ENCODE measurements at places on chromosomes 16 and 17.
A peak's percentile ranks its signal among the peaks of the same experiment; 100 is the strongest.

GRCh38 chr16:11232852-11233726, 22.9 kb downstream of the SOCS1 start:
- peak; percentile 56 for DNase-seq

DNA sequence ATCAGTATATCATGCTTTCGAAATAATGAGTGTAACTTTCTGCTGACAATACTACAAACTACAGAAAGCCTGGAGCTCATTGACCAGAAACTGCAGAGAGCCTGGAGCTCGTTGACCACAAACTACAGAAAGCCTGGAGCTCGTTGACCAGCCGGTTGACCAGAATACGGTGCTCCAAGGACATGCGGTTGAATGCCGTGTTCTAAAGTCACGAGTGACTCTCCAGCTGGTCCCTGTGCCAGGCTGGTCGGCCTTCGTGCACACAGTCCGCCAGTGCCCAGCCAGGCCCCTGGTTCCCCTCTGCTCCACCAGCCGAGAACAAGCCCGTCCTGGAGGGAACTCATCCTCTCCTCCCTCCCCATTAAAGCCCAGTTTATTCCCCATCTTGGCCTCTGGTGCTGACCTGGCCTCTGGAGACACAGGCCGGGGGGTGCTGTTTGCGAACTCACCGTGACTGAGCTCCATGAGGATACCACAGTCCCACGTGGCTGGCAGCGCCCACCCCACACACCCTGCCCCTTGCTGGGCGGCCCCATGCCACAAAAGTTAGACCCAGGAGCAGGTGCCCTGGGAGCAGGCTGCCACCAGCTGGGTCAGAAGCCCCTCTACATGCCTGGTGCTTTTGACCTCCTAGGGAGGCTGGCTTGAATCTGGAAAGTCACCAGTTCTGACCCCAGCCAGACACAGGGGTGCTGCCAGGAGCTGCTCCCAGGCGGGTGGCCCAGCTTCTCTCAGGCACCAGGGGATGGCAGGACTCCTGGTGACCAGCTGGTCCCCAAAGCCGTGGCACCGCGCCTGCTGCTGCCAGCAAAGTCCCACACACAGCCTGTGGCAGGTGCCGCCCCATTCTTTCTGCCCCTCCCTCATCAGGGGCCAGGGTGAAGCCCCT, 15.5 kb upstream of the CDH15 start:
- DNase-seq, result no peak

- no peak for DNase-seq
Observed at GRCh38 chr17:34820248-34820801, 140.9 kb downstream of the CCT6B start.

DNA sequence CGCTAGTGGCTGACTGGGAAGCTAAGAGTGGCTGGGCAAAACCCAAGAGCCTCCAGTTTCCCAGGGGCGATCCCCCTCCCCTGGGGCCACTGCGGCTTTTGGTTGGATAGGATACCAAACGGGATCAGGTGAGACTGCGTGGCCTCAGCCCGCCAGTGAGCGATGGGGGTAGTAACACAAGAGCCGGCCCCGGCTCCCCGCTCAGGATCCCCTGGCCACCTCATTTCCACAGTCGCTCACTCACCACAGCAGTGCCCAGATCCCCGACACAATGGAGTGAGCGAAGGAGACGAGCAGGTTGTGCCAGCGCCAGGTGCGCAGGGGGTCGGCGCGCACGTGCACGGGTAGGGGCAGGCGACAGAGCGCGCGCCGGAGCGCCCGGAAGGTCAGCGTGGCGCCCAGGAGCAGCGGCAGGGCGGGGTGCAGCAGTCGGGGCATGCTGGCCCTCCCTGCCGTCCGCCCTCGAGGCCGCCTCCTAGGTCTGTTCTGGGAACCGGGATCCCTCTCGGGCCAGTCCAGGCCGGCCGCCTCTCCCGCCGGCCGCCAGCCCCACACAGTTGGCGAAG, 290 bp downstream of the TLCD1 start:
- peak; percentile 77 for DNase-seq

GRCh38 chr17:82837586-82838320, 2.1 kb downstream of the ZNF750 start:
- no peak for DNase-seq

DNA sequence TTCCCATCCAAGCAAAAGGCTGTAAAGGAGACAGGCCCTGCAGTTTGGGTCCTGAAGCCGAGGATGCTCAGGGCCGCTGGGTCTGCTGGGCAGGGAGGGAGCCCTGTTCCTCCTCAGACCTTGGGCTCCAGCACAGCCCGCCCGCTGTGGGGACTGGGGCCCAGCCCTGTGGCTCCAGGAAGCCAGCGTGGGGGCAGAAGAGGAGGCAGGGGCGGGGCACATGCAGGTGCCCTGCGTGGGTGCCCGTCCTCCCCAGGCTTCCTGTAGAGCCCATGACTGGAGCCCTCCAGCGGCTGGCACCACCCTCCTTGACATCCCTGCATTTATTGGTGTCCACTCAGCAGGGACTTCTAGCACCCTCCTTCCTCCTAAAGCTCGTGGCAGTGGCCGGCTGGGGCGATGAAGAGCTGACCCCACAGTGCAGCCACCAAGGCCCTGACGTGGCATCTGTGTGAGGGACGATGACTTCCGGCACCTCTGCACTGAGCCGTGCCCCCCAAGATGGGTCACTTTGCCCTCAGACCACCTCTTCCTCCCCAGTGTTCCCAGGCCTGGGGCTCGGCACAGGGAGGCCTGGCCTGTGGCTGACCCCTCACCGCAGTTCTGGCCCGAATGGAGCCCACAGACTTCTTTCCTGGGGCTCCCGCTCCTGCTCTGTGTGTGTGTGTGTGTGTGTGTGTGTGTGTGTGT, 9.9 kb downstream of the PRSS27 start:
- no peak for DNase-seq

DNA sequence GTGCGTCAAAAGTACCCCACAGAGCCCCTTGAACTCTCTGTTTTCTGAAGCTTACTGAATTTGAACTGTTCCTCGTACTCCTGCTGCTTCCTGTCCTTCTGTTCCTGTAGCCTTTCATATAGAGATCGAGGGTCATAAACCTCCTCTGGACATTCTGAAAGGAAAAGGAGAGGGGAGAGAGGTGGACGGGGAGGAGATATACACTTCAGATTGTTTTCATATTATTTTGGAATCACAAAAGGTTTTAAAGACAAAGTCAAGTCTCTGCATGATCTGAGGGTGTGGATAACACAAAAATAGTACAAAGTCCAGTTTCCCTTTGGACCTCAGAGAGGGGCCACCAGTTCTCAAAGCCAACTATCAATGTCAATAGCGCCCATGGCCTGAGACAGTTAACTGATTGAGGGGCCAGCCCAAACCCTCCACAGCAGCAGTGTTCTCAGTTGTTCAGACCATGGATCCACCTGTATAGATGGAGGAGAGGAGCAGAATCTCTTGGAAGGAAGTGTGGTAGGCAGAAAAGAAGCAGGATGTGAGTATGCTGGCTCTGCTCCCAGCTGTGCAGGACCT, 13.0 kb downstream of the PSME3IP1 start:
- DNase-seq, result no peak

GRCh38 chr17:9973669-9974447, 68.8 kb upstream of the RCVRN start:
- no peak for DNase-seq

GRCh38 chr17:40599468-40599763, 34.1 kb upstream of the CCR7 start:
- DNase-seq, result no peak

GRCh38 chr16:72025404-72026114, 17.0 kb downstream of the DHODH start:
- no peak for DNase-seq

GRCh38 chr16:22814711-22815105, 746 bp downstream of the HS3ST2 start:
- peak; percentile 66 for DNase-seq

DNA sequence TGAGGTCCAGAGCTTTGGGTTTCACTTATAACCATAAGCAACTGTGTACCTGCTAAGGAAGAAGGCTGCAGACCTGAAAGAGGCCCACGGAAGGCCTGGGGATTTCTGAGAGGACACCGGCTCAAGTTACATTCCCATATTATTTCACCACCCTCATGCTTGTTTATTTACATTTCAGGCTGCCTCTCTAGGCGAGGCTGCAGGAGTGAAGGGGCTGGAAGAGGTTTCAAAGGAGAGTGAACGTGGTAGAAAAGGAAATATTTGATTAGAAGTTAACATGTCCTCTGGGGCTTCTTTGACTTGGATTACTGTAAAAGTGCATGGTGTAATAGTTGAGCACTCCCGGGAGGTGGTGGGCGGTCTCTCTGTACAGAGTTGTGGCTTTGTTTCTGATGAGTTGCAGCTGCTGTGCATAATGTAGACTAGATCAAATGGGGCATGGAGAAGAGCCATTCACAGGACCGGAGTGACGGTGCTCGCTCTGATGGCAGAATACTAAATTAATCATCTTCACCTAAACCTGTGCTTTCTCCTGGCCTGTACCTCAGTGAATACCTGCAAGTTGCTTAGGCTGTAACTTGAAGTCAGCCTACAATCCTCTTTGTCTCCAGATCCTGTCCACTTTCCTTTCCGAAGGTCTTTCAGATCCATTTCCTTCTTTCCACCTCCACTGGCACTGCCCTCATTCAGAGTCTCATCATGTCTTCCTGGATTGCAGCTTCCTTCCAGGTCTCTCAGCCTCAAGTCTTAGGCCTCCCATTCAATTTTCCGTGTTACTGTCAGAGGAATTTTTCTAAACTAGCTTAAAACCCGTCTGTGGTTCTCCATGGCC, 1.9 kb upstream of the CPD start:
- DNase-seq, result no peak

GRCh38 chr17:82153745-82154375, 55.8 kb upstream of the FASN start:
- DNase-seq, result peak; percentile 89

DNA sequence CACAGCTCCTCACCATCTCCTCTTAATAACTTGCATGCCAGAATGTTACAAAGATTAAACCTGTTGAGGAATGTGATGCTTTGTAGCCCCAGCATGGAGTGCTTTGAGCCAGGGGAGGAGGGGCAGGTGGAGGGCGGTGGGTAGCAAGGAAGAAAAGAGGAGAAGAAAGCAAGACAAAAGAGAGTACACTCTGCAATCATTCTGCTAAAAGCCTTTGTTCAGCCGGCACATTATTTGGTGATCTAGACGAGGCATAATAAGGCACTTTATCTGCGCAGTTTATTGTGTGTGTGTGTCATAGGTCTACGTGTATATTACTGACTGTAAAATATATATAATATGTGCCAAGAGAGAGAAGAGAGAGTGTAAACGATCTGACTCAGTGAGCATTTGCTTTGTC, 139.1 kb downstream of the SOX9 start:
- DNase-seq, result no peak

DNA sequence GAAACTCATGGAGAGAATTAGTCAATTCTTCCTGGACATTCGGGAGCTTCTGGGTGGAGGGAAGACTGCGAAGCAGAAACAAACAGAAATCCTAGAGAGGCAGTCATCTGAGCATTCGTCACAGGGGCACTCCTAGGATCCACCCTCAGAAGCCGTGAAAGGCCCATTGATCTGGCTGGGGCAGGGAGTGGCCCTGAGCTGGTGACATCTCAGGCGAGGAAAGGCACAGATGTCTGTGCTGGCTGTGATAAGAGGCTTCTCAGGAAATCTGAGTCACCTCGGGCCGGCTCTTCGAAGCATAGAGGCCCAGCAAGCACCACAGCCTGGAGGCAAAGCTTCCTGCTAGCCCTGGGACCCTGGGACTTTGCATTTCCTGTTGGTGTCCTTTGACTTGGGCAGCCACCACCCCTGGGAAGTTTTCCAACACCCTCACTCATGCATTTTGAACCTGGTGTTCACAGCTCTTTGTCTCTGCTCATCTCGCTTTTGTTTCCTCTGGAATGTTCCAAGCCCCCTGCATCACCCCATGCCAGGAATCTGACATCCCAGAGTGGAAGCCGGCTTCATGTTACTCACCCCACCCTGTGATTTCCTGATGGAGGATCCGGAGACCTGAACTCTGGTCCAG, 23.3 kb upstream of the CDRT4 start:
- peak; percentile 56 for DNase-seq

- DNase-seq, result no peak
Observed at GRCh38 chr17:82200135-82200534, 12.5 kb downstream of the CCDC57 start.

DNA sequence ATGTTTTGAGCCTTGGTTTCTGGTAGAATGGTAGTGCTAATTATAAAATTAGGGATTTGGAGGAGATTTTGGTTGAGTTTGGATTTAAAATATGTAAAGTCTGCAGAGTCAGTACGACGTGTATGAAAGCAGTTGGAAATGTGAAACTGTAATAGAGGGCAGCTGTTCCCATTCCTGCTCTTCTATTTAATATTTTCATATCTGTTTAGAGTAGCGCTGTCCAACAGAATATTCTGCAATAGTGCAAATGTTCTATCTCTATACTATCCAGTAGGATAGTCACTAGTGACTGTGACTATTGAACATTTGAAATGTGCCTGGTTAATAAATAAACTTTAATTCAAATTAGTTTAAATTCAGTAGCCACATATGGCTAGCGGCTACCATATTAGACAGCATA, 443.4 kb upstream of the SOX9 start:
- DNase-seq, result no peak

DNA sequence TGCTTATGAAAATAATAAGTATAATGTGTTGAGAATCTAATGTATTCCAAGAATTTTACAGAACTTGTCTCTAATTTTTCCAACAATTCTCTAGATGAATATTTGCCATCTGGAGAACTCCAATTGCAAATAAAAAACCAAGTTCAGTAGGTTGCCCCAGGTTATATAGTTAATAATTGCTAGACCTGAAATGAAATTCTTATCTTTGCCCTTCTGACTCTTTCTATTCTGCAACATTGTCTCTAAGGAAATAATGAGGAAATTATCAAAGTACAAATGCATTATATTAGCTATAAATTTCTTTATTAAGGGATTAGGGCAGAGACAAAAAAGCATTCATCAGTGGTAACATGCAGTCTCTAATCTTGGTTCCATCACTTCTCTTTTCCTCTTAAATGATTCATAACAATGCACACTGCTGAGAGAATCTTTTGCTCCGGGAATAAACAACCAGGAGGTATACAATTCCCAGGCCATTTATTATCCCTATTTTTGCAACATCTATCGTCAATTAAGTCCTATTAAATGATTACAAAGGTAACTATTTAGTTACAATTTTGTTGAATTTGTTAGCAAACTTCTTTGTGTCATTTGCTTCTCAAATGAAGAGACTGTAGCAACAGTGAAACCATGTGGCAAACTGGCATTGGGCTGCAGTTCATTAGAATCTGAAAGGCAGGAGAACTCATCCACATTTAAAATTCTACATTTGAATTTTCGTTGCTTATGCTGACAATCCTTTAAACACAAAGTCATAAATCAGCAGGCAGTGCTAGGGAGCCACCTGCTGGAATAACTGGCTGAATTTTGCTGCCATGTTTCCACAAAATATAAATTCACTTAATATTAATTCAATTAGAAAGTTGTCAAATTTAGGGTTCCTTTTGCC, 349.6 kb downstream of the KIF2B start:
- DNase-seq, result peak; percentile 28

DNA sequence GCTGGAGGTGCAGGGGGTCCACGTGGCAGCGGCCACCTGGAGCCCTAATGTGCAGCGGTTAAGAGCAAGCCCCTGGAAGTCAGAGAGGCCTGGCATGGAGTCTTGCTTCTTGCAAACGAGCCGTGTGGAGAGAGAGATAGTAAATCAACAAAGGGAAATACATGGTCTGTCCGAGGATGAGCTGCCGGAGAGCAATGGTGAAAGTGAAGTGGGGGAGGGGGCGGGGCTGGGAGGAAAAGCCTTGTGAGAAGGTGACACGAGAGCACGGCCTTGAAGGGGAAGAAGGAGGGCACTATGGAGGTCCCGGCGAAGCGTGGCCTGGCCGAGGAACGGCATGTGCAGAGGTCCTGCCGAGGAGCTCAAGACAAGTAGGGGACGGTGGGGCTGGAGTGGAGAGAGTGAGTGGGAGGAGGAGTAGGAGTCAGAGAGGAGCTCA, 6.0 kb upstream of the SERPINF1 start:
- no peak for DNase-seq

GRCh38 chr16:82138478-82139285, 31.3 kb downstream of the MPHOSPH6 start:
- no peak for DNase-seq
